ENCODE measurements at places on chromosomes 1 and 21. TPM values are rescaled to one million over a fixed set of nuclear protein-coding genes. Genes with fewer than 3 reads are reported as not detected.

- H3K4me3 ChIP-seq, result no peak overlapping the region
- peaks cover 2% of the 10 kb centered on the region for H3K36me3 ChIP-seq
- no peak for DNase-seq
- no peaks in the 10 kb centered on the region for H3K4me1 ChIP-seq
Measured at GRCh38 chr1:20974069-20974468, 187.0 kb upstream of the HP1BP3 start.

DNA sequence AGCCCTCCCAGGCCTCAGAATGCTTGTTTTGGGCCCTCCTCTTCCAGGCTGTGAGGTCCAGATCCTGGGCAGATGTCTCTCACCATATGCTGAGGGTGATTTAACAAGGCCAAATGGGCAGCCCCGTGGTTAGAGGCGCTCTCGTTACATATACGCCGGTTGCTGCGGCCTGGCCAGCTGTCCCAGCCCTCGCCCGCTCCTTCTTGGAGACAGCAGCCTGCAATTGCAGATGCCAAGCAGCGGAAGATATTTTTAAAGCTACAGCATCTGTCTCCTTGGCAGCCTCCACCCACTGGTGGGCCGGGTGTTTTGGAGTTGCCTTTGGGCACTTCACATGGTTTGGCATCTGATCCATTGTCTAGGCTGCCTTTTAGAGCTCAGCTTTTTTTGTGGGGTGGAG lies 178.8 kb upstream of the NFIA start:
- H3K27ac ChIP-seq, result no peak overlapping the region
- no peaks in the 10 kb centered on the region for H3K36me3 ChIP-seq
- DNase-seq, result no peak
- H3K4me3 ChIP-seq, result no peak overlapping the region

DNA sequence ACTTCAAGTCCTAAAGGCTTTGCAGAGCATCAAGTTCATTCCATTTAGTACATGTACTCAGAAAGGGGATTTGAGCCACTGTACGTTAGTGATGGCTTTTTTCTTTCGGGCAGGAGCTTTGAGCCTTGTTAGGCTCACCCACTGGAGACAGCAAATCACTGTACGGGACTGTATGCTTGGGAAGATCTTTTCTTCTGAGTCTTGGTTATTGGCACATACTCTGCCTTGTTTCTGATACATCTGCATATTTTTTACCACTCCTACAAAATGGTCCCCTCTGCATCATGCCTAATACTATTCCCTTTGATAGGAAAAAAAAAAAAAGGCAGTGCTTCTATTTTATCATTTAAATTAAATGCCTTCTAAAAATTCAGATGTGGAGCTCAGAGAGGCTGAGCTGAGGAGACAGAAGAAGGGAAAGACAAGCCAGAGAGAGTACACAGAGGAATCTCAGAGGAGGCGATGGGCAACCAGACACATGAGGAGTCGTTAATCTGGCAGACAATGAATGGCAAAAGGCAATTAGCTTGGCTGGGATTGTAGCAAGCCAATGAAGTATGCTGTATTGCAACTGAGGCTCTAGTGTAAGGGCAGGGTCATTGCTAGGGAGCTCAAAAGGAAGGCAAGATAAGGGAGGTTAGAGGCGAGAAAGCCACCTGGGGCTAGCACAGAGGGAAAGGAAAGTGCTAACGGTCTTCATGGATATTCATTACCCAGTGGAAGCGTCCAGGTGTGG lies 39.4 kb downstream of the PHC2 start:
- no peak overlapping the region for H3K27ac ChIP-seq
- peaks cover 3% of the 10 kb centered on the region for H3K4me1 ChIP-seq
- no peaks in the 10 kb centered on the region for H3K36me3 ChIP-seq
- H3K27me3 ChIP-seq, result peaks cover 27% of the 10 kb centered on the region

The PPIAL4G gene
- 1.1 TPM for total RNA-seq

- H3K4me3 ChIP-seq, result no peak overlapping the region
- no peaks in the 10 kb centered on the region for H3K27me3 ChIP-seq
- no peaks in the 10 kb centered on the region for H3K4me1 ChIP-seq
- no peaks in the 10 kb centered on the region for H3K36me3 ChIP-seq
Measured at GRCh38 chr1:237756304-237756967, 134.3 kb downstream of the ZP4 start.

The FALEC gene
- total RNA-seq, result 0.64 TPM

- no peak overlapping the region for H3K27ac ChIP-seq
- no peaks in the 10 kb centered on the region for H3K4me1 ChIP-seq
- no peaks in the 10 kb centered on the region for H3K36me3 ChIP-seq
- H3K27me3 ChIP-seq, result no peaks in the 10 kb centered on the region
- DNase-seq, result no peak
Measured at GRCh38 chr1:14826172-14826636, 227.7 kb downstream of the KAZN start.

Measured in activated CD4-positive, alpha-beta T cell treated with anti-CD3 and anti-CD28 coated beads, Interleukin-2, amount 10 ng/mL, durations not matched to agents 7 days and 5 days (primary cell).